ENCODE measurements at places on chromosomes 2 and 18.

DNA sequence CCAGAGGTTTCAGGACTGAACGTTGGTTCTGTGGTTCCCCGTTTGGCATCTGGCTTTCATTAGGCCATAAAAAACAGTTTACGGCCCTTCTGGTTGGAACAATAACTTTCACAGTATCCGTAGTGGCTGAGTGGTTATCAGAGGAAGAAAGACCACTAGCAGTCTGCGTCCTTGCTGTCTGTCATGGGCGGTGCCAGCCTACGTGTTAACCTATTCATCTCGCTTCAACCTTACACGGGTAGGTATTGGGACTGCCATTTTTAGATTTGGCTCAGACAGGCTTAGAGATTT is 42.6 kb upstream of the ROCK2 start:
- no peak for DNase-seq

- no peak for DNase-seq
These were observed 46.5 kb downstream of the ZAP70 start for GRCh38 chr2:97759727-97760407.

- peak; percentile 14 for DNase-seq
These were observed 38.1 kb upstream of the STAT1 start for GRCh38 chr2:191051825-191052778.

- DNase-seq, result no peak
These were observed 6.1 kb upstream of the INO80B start for GRCh38 chr2:74448771-74449170.

GRCh38 chr2:151315381-151315903 is 26.0 kb upstream of the NMI start:
- DNase-seq, result no peak

- no peak for DNase-seq
These were observed 85.9 kb downstream of the UBE2E3 start for GRCh38 chr2:181066333-181066732.

GRCh38 chr2:144645083-144645778 is 125.3 kb upstream of the ZEB2 start:
- DNase-seq, result no peak

GRCh38 chr2:157444641-157445040 is 752 bp upstream of the CYTIP start:
- no peak for DNase-seq

GRCh38 chr2:101860157-101860556 is 131.6 kb upstream of the IL1R2 start:
- no peak for DNase-seq

GRCh38 chr18:37422116-37422515 is 143.5 kb downstream of the CELF4 start:
- no peak for DNase-seq

- no peak for DNase-seq
These were observed 392.1 kb upstream of the HS6ST1 start for GRCh38 chr2:128710729-128711128.
